ENCODE measurements at places on chromosomes 7 and 10. TPM values are rescaled to one million over a fixed set of nuclear protein-coding genes. Genes with fewer than 3 reads are reported as not detected.

DNA sequence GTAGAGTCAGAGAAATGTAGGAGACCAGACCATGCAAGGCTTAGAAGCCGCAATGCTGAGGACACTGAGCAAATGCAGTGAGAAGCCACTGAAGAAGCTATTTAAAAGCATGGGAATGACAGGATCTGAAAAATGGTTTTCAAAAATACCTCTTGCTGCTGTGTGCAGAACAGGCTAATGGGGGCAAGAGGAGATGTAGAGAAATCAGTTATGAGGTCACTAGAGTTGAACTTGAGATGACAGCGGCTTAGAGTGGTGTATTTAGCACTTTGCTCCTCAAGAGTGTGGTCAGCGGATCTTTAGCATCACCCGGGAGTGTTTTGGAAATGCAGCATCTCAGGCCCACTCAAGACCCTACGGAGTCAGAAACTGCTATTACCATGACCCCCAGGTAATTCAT is 48.8 kb downstream of the KIAA1549 start:
- no peak for DNase-seq

DNA sequence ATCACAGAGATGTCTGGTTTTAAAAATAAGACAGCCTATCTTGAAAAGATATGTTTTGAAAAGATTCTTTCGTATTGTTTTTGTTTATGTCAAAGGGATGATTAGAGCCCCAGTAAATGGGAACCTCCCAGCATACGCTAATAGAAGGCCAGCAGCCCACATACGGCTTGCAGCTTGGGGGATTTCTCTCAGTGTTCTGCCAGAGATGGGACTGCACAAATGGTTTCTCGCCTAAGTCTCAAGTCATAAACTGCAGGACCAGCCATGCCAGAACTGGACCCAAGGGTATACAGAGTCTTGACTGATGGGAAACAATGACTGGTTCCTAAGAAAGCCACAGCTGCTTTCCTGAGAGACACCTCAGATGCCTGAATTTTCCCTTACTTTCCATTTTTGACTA is 306.9 kb upstream of the DGKB start:
- no peak for DNase-seq

CTAGE4 gene
- polyA plus RNA-seq: 0.34 TPM

NME8 gene
- polyA plus RNA-seq: 0.24 TPM

LRRC61 gene
- polyA plus RNA-seq: 45.7 TPM

CPVL gene
- polyA plus RNA-seq: not detected

Data from GM12878 (cell line).